ENCODE measurements at places on chromosomes 3 and 15.

DNA sequence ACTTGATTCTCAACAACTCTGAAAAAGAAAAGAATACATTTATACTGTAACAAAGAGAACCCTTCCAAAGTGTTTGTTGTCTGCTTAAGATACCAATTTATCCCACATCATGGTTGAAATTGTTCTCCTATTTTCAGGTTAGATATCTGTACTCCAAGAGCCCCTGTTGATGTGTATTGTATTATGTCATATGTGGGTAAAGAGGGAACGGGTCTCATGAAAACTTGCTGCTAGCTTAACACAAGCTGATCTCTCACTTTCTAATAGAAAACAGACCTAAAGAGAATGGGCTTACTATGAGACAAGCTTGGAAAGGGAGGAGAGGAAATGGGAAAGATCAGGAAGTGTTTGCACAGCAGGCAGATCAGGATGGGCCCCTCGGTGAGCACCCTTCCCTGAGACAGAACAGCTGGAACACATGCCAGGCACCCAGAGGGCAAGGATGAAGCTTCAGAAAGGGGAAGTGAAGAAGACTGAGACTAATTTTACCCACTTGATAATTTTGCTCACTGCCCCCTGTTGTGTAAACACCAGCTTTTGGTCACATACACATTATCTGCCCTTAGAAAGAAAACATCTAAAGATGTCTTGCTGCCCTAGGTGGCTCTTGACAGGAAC is 747.9 kb upstream of the CCDC54 start:
- no peak for DNase-seq

GRCh38 chr15:88747631-88748030 is 55.6 kb upstream of the ACAN start:
- DNase-seq, result no peak

GRCh38 chr3:10374311-10374710 is 53.4 kb upstream of the SEC13 start:
- DNase-seq, result no peak

DNA sequence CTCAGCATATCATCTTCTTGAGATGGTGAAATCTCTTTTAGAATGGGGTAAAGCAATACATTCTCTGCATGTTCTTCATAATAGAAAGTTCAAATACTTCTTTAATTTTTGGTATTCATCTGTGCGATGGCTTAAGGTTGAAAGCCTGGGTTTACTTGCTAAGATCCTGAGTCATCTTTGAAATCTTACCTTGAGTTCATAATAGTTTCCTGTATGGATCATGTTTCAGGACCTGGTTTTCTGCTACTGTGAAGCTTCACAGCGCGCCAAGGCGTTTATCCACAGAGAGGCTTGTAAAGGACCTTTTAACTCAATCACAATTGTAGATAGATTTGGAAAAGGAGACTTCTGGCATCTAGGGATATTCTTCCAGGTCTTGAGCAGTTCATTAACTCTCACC is 39.0 kb downstream of the MED12L start:
- DNase-seq, result no peak

DNA sequence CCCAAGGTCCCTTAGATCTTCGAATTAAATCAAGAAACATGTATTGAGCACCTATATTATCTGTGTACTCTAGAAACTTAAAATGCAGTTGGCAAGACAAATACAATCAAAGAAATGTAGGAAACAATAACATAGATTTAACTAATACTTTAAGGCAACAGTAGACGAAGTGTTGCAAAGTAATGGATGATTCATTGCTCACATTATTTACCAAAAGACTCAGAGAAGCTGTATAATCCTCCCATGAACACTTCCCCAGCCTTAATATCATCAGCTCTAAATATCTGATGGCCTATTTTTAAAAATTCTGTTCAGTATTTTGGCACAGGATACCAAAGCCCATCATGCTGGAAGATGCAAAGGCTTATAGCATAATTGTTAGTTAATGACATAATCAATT is 272.1 kb upstream of the TTC14 start:
- no peak for DNase-seq

GRCh38 chr3:62529230-62529629 is 155.9 kb upstream of the FEZF2 start:
- no peak for DNase-seq

DNA sequence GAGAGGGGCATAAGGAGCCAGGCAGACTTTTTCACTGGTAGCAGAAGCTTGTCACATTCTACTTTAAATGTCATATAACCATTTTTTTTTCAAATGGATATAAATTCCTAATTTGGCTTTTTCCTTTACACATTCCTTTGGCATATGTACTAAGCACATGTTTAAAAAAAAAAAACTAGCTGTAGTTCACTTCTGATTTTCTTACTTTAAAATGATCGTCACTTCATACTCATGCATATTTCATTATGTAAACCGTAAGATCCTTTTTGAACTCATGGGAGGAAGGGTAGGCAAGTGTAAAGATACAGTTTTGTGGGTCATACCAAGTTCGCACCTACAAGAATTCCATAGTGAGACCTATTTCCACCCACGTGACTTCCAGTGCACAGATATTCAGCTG is 45.1 kb upstream of the BFSP2 start:
- DNase-seq, result no peak

GRCh38 chr3:156976933-156977332 is 150.8 kb downstream of the LEKR1 start:
- no peak for DNase-seq

DNA sequence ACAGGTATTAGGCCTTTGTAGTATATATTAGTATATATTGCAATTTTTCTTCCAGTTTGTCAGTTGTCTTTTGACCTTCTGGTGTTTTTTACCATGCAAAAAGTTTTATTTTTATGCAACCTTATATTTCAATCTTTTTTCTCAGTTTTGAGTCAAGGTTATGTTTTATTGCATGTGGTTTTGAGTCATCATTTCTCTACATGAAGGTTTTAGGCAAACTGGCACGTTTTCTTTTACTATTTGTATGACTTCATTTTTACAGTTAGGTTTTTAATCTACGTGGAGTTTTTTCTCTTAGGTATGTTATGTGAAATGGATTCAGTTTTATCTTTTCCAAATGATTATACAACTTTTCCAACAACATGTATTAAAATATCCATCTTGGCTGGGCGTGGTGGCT is 36.8 kb upstream of the TCAIM start:
- DNase-seq, result no peak

GRCh38 chr3:3586843-3587646 is 212.2 kb upstream of the LRRN1 start:
- DNase-seq, result no peak

- DNase-seq, result no peak
Measured at GRCh38 chr3:10798600-10799367, 17.2 kb upstream of the SLC6A11 start.

DNA sequence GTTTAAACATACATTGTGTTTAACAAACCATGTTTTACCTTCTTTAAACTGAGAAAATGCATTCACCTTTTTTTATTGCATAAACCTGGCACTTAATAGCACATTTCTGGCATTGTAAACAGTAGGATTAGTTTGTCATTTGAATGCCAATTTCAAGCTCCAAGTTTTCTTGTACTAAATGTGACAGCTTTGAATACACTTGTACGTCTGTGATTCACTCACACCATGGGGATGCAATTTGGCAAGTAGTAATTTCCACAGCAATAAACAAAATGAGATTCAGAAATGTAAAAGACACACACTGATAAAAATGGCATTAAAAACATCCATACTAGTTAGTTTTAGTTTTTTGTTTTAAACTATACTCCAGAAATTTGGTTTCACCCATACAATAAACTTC is 598.9 kb downstream of the SI start:
- no peak for DNase-seq

GRCh38 chr3:73433079-73433478 is 191.7 kb downstream of the PDZRN3 start:
- DNase-seq, result no peak

- no peak for DNase-seq
Measured at GRCh38 chr3:52546111-52546901, 9.9 kb downstream of the UQCC5 start.

- peak; percentile 6 for DNase-seq
Measured at GRCh38 chr15:89556413-89557262, 18.6 kb upstream of the TICRR start.

- no peak for DNase-seq
Measured at GRCh38 chr15:52559575-52559974, 9.3 kb downstream of the ARPP19 start.

GRCh38 chr3:10837849-10838248 is 21.8 kb downstream of the SLC6A11 start:
- no peak for DNase-seq

GRCh38 chr3:186842426-186843038 is at the start of gene ADIPOQ:
TSS of gene ADIPOQ (plus strand) at chr3:186842710. CDS start at chr3:186853059, 10,349 bp downstream.
- DNase-seq, result no peak

- DNase-seq, result peak; percentile 11
Measured at GRCh38 chr3:58034738-58035523, 26.7 kb downstream of the FLNB start.

- DNase-seq, result peak; percentile 44
Measured at GRCh38 chr15:75455982-75456531, 4.6 kb upstream of the SIN3A start.

DNA sequence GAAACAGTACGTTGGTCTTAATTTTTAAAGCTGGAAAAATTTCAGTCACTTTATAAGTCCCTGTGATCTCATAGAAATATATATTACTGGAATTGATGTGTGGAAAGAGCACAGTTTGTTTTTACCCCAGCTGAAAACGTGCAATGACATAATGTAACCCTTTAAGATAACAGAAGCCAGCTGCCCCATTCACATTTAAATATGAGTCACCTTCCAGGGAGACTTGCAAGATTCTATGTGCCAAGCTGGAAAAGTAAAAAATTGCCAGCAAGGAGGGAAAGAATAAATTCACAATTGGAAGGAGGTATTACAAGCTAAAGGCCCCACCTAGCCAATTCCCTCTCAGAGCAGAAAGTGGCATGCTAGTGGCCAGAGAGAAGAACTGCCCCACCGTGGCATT is 50.2 kb downstream of the SAMMSON start:
- DNase-seq, result no peak

- DNase-seq, result no peak
Measured at GRCh38 chr3:194617827-194618226, 15.4 kb downstream of the TMEM44 start.

DNA sequence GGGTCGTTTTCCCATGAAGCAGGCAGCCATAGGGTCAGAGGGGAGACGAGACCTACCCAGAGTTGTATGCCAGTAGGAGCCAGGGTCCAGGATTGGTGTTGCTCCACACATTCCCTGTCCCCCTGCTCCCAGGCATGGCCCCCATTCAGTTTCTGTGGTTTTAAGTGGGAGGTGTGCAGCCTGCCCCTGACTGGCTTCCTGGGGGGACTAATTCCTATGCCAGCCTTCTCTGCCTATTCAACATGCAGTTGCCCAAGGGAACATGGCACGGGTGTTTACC is 126.3 kb downstream of the EEFSEC start:
- DNase-seq, result no peak

GRCh38 chr3:10506696-10507095 is 1.3 kb upstream of the ATP2B2 start:
- no peak for DNase-seq

GRCh38 chr15:95170561-95171380 is 939.4 kb downstream of the MCTP2 start:
- DNase-seq, result no peak

DNA sequence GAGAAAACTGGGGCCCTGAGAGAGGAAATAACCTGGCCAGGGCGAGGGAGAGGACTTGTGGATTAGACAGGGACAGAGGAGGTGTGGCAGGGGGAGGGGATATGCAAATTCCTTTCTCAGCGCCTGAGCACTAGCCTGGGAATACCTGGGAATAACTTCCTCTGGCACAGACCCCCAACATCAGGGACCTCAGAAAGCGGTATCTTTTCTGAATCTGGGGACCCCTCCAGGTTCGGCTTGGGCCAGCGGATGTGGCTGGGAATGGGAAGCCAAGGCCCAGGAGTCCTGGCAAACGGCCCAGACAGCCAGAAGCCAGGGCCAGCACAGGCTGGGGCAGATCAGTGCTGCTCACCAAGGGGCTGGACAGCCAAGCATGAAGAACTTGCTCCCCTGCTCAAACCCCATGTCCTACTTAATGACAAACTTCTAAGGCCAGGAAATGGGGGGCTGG is 9.2 kb upstream of the ACSBG1 start:
- no peak for DNase-seq

GRCh38 chr15:31957581-31957980 is 72.7 kb upstream of the CHRNA7 start:
- DNase-seq, result no peak

DNA sequence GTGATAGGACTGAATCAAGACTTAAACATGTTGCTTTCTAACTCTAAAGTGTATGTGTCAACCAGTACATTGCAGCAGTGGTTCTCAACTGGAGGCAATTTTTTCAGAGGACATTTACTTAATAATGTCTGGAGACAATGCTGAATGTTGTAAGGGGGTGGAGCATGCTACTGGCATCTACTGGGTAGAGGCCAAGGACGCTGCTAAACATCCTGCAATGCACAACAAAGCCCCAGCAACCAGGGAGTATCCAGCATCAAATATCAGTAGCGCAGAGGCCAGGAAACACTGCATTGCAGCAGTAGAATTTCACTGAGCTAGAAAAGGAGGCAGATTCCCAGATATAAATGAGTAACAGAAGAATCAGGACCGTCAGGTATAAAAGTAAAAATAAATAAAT is 79.8 kb upstream of the GRM7 start:
- no peak for DNase-seq

- no peak for DNase-seq
Measured at GRCh38 chr15:46496491-46497115, 861.8 kb downstream of the SQOR start.

- no peak for DNase-seq
Measured at GRCh38 chr3:168984872-168985271, 678.6 kb downstream of the MECOM start.

DNA sequence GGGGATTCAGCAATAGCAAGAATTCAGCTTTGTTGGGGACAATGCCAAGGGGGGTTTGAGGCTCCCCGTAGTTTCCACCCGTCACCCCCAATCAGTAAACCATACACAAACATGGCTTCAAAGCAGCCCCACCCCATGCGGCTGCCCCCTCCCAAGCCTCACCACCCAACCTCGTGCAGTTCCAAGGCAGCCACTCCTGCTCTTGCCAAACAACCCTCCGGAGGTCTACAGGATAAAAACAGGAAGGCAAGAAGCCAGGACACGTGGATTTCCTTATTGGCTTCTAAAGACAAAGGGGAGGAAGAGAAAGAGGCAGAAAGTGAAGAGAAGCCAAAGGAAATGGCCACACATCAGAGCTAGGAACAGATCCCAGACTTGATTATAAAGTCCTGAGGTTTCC is 121.1 kb downstream of the SHQ1 start:
- DNase-seq, result no peak

DNA sequence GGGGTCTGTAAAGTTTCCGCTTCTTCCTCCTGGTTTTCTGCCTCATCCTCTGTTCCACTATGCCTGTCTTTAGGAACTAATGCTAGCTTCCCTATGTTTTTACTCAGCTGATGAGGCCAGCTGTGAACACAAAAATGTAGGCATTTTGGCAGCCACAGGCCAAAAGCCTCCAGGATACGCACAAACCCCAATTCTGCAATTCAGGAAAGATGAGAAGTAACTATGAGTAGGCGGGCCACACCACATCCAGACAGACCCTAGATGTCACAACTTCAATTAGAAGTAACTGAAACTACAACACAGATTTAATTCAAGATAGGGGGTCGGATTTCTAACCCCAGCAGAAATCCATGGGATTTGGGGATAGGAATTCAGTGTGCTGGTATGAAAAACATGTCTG is 11.9 kb downstream of the CA12 start:
- DNase-seq, result no peak

All from effector CD8-positive, alpha-beta T cell (primary cell).